ENCODE measurements at places on chromosomes 11 and 22.

DNA sequence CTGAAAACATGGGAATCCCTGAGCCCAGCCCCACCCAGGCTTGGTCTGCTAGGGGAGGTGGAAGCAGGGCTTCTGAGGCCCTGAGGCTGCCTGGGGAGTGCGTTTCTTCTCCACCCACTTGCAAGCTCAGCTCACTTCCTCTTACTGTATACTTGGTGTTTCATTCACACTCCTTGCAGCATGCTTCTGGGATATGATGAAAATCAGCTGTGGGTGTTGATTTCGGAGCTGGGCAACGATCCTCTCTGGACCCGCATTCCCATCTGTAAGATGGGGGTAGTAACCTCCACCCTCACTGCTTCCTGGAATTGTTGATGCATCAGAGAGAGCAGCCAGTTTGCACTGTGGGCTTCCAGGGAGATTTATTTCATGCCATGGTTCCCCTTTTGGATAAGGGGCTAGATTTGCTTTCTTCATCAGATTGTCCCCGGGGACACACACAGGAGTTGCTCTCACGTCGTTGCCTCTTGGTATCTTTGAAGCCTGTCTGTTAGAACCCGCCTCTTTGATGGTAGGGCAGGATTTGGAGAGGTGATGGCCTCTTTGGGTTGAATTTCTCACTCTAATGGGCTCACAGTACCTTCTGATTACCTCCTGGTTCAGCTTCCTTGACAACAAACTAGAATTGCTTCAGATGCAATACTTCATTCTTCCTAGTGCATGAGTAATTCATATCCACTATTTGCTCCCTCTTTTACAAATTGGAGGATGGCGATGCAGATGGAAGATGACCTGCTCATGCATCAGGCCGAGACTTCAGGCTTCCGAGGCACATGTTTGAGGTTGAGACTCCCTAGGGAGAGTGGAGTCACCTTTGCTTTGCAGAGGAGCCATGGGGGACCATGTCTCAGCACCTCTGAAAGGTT is 40.4 kb downstream of the BCR start:
- no peak for DNase-seq

GRCh38 chr22:35275580-35275979 is 18.3 kb downstream of the HMGXB4 start:
- no peak for DNase-seq

DNA sequence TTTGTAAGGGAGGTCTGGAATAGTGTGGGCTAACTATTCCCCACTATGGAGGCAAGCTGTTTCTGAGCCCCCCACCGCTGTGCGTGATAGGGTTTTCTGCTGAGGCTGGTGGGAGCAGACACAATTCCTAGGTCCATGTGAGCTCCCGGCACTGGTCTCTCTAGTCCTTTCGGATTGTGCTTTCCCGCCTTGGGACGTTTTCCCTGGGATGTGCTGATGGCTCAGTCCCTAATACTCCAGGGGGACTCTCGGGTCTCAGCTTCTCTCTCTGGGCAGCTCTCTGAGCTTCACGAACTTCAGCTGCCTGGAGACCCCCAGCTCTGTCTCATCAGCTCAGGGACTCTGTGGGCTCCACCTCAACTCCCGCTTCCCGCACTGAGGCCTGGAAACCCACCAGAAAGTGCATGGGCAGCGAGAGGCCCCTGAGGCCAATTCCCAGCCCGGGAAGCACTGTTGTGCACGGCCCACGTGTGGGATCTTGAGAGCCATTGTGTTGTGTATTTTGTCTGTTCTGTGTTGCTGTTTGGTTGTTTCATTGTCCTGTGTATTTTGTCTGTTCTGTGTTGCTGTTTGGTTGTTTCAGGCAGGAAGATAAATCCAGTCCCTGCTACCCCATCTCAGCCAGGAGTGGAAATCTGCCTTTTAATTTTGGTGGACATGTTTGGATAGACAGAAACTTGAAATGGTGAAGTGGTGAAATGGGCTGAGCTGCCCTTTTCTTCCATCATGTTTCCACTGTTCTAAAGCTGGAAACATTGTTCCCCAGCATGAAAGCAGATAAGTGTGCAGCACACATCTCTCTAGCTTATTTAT is 12.7 kb upstream of the TNNT3 start:
- no peak for DNase-seq

GRCh38 chr11:59273373-59273841 is 60.7 kb upstream of the MPEG1 start:
- DNase-seq = no peak

- no peak for DNase-seq
Measured at GRCh38 chr11:64746486-64746885, 2.5 kb upstream of the RASGRP2 start.

GRCh38 chr11:115720602-115721245 is 216.5 kb upstream of the CADM1 start:
- no peak for DNase-seq

- DNase-seq = no peak
Measured at GRCh38 chr11:70030412-70030811, 47.7 kb upstream of the ANO1 start.

GRCh38 chr11:123251657-123252344 is 56.8 kb upstream of the CLMP start:
- peak; percentile 72 for DNase-seq

GRCh38 chr11:105968021-105968697 is 53.9 kb downstream of the MSANTD4 start:
- DNase-seq = no peak

GRCh38 chr11:95426823-95427462 is 195.9 kb upstream of the SESN3 start:
- DNase-seq = no peak

DNA sequence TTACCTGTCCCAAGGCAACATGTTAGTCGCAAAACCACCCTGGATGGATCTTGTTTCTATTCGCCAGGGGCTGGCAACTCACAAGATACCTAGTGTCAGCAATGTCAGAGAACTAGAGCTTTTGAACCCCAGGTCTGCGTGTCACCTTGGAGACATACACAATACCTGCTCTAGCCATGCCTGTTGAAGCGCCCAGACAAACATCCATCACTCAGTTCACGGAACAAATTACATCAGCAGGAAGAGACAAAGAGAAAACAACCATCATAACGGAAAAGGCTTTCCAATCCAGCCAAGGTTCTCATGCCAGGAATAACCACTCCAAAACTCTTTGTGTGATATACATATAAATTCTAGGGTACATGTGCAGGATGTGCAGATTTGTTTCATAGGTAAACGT is 2.2 kb downstream of the CD59 start:
- no peak for DNase-seq

DNA sequence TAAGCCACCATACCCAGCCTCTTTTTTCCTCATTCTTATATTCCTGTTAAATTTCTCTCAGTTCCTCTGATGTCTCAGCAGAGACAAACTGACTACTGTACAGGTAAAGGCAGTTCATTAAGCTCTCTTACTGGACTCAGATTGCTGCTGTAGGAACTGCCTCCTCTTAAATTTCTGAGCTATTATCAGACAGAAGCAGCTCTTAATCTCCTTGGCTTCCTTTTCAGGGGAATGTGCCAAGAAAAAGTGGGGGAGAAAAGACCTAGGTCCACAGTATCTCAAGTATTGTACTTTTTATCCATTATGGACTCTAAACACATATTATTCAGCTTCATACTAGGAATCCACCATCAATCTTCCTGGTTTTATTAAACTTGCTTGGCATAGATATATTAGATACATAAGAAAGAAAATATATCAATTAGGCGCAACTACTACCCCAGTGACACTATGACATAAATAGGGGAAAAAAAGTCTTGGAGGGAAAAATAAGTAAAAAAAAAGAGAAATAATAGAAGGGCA is 26.1 kb downstream of the MRTFA start:
- DNase-seq = no peak

GRCh38 chr11:24949406-24949805 is 452.6 kb downstream of the LUZP2 start:
- DNase-seq = no peak

DNA sequence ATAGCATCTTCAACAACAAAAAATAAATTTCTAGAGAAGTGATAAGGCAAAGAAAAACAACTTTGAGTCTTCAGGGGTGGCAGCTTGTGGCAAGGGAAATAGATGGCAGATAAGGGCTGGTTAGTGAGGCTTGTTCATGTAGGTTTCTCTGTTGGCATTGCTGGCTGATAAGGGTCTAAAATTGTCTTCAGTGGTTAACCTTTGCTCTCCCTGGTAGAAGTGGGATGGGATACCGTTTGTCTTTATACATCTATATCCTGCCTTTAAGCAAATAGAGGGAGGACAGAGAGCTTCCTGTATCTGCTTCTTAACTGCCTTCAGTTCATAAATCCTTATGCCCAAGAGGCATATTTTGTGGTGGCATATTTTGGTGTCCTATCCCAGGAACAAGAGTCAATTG is 57.1 kb downstream of the TRAF6 start:
- no peak for DNase-seq

- no peak for DNase-seq
Measured at GRCh38 chr11:8615291-8616032, 21.4 kb upstream of the STK33 start.

DNA sequence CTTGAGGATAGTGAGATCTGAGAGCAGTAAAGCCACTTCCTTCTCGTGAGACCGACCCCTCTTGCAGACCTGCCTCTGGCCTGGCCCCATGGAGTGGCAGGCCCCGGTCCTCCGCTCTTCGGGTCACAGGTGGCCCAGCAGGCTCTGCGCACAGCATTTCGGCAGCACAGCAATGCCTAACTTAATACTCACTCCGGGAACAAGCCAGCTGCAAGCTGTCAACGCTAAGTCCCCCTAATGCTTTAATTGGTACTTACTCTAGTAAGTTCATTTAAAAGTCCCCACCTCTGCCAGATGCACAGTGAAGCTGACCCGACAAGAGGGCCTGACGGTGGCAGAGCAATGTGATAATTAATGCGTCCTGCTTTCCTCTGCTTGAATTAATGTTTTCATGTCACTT is 349.3 kb upstream of the B3GAT1 start:
- no peak for DNase-seq

- peak; percentile 41 for DNase-seq
Measured at GRCh38 chr11:131064373-131064991, 148.2 kb upstream of the SNX19 start.

- no peak for DNase-seq
Measured at GRCh38 chr11:95547976-95548375, 241.6 kb downstream of the FAM76B start.

DNA sequence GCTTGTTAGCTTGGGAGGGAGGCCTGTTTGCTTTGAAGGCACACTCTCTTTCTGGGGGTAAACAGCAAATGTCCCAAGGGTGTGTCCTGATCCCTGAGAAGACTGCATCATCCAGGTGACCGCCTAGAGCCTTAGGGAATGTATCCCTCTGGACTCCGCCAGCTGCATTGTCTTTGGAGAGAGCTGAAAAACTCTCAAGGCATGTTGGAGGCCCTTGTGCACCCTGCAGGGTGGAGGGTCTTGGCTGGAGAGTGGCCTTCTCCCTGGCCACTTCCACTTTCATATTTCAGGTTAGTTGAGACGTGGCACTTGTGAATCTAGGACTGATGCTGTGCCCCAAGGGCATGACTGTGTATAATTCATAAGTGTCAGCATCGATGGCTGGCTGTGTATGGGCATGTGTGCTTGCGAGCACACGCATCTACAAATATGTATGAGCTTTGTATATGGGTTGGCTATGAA is 70.6 kb downstream of the ZBTB16 start:
- no peak for DNase-seq

- no peak for DNase-seq
Measured at GRCh38 chr11:118918128-118918685, 7.5 kb downstream of the BCL9L start.

- no peak for DNase-seq
Measured at GRCh38 chr11:127678631-127679030, 678.1 kb upstream of the KIRREL3 start.

DNA sequence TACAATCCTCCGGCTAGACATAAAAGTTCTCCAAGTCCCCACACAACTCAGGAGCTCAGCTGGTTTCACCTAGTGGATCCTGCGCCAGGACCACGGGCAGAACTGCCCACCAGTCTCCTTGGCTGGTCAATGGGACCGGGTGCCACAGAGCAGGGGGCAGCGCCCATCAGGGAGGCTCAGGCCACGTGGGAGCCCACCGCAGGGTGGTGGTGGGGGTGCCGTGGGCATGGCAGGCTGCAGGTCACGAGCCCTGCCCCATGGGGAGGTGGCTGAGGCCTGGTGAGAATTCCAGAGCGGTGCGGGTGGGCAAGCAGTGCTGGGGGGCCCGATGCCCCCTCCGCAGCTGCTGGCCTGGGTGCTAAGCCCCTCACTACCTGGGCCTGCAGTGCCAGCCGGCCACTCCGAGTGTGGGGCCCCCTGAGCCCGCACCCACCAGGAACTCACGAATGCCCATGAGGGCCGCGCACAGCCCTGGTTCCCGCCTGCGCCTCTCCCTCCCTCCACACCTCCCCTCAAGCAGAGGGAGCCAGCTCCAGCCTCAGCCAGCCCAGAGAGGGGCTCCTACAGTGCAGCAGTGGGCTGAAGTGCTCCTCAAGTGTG is 1091.9 kb upstream of the TENM4 start:
- DNase-seq = no peak

DNA sequence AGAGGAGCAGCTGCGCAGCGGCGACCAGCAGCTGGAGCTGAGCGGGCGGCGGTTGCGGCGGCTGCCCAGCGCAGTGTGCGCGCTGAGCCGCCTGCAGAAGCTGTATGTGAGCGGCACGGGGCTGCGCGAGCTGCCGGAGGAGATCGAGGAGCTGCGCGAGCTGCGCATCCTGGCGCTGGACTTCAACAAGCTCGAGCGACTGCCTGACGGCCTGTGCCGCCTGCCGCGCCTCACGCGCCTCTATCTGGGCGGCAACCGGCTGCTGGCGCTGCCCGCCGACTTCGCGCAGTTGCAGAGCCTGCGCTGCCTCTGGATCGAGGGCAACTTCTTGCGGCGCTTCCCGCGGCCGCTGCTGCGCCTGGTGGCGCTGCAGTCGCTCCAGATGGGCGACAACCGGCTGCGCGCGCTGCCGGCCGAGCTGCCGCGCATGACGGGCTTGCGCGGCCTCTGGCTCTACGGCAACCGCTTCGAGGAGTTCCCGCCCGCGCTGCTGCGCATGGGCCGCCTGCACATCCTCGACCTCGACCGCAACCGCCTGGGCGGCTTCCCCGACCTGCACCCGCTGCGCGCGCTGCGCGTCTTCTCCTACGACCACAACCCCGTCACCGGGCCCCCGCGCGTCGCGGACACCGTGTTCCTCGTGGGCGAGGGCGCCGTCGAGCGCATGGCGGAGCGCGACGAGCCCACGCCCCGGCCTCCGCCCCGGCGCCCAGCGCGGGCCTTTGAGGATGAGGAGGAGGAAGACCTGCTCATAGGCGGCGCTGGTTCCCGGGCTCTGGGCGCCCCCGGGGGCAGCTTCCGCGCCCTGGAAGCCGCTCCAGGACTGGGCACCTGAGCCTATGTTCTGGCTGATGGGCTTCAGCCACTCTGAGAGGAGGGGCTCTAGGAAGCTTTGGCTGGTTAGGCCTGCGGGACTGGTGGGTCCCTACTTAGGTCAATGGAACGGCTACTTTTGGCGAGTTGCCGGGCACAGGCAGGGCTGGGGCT is 787 bp downstream of the LRRC10B start:
- no peak for DNase-seq

All from C1 segment of cervical spinal cord (tissue), 14 donors.